GM04504 (cell line): ENCODE measurements at places on chromosomes 2 and 18.

- peak; percentile 53 for DNase-seq
These were observed at the start of gene OSR1 for GRCh38 chr2:19358242-19359020. TSS of gene OSR1 (minus strand) at chr2:19358623. CDS start at chr2:19353805, 4,818 bp downstream.

GRCh38 chr2:160245614-160246155 lies 45.6 kb upstream of the ITGB6 start:
- no peak for DNase-seq

DNA sequence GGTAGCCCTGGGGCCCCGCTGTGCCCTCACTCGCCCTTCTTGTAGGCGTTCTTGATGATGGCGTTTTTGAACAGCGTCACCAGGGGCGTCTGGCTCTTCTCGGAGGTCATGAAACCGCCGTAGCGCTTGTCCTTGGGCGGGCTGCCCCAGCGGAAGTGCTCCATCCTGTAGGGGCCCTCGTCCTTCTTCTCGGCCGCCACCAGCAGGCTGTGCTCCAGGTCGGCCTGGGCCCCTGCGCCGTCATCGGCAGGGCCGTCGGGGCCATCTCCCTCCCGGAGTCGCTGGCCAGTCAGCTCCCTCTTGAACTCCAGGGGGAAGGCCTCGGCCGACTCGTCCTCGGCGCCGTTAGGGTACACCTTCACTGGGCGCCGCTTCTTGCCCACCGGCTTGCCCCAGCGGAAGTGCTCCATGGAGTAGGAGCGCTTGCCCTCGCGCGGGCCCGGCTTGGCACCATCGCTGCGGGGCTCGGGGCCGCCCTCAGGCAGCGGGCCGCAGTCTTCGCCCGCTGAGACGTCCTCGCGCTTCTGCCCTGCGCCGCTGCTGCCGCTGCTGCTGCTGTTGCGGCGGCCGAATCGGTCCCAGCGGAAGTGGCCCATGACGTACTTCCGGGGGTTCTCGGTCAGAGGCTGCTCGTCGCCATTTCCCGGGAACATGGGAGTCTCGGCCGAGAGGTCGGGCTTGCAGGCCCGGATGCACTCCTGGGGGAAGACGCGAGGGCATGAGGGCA lies 7.2 kb downstream of the POMC start:
- DNase-seq = no peak

DNA sequence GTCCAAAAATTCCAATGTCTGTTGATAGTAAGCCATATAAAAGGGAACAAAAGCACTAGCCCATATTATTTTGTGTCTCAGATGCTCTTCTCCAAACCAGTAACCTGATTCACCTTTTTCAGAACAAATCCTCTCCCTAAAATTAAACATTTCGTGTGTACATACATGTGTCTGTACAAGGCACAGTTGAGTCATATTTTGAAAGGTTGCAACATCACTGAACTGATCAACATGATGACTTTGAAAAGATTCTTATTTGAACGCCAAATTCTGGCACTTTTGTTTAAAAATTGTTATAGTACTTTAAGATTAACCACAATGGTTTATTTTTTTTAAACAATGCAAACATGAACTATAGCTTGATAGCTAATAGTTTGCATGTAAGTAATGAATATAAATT lies 102.5 kb downstream of the RIT2 start:
- no peak for DNase-seq
